ENCODE measurements at places on chromosomes 3 and 15.

- no peak for DNase-seq
Measured at GRCh38 chr3:128195369-128195768, 42.1 kb downstream of the EEFSEC start.

- DNase-seq, result no peak
Measured at GRCh38 chr15:69798481-69799250, 299.1 kb downstream of the TLE3 start.

- peak; percentile 95 for DNase-seq
Measured at GRCh38 chr15:92624401-92624991, 31.1 kb downstream of the FAM174B start.

GRCh38 chr3:55467099-55467498 is 20.0 kb downstream of the WNT5A start:
- DNase-seq, result no peak

DNA sequence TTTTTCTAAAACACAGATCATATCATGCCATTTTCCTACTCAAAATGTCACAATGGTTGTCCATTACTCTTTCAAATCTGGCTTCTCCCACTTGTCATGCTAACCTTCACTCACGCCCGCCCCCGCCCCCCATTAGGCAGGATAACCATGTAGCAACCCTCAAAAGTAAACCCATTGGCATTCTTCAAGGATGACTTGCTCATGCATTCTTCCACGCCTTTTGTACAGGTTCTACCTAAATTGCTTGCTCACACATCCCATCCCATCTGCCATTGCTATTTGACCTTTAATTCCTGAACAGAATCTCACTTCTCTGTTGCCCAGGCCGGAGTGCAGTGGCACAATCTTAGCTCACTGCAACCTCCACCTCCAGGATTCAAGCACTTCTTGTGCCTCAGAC is 389.3 kb downstream of the MCTP2 start:
- no peak for DNase-seq

DNA sequence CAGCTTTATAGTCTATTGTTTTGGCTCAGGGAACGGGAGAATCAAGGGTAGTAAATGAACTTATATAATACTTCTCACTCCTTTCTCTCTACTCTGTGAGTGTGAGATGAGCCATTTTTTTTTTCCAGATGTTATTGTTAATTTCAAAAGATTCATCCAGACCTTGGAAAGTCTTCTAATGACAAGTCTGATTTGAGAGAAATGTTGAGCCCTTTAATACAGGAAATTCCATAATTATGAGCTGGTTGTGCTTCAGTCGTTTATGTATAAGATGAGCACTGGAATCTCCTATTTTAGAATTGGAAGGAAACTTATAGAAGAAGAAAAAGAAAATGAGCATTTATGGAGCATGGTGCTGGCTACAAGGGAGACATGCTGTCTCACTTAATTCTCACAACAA is 92.0 kb downstream of the FBN1 start:
- no peak for DNase-seq

DNA sequence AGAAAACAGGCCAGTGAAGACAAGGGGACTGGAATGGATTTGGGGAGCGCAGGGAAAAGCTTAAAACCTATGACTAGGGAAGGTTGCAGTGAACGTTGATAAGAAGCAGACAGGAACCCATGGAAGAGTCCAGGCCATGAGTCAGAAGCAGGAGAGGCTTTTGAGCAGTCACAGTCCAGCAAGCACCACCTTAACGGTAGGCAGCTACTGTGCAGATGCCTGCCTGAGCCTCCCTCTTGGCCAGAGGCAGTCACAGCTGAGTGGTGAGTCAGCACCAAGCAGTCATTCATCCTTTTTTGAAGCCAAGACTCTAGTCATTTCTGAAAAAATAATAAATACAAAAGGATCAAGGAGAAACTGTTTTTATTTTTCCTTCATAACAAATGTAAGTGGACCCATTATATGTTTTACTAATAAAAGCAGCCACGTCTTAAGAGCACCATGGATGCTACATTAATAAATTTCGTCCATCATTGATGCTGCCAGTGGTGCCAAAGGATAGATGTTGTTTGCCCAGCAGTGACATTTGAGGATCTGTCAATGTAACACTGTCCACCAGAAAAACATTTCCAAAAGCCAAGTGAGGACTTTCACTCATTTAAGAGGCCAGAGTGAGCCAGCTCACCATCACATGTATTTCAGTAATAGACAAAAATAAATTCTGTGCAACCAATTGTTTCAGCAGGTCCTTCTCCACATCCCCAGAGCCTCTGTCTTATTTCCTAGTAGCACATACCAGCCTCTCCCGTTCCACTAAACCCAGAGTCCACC is 42.1 kb upstream of the ACTC1 start:
- DNase-seq, result no peak

DNA sequence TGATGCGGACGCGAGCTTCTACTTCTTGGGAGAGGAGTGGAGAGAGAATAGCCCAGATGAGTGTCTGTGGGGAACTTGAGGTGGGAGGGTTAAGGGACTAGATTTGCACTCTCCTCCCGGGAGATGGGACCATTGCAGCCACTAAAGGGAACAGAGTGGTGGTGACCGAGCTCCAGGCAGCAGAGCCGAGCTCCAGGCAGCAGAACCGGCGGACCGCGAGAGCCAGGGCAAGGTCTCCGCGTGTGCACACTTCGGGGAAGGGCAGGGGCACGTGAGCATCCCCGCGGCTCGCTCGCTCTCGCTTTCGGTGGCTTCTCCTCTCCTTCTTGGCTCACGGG is 1.1 kb downstream of the IGDCC3 start:
- no peak for DNase-seq

DNA sequence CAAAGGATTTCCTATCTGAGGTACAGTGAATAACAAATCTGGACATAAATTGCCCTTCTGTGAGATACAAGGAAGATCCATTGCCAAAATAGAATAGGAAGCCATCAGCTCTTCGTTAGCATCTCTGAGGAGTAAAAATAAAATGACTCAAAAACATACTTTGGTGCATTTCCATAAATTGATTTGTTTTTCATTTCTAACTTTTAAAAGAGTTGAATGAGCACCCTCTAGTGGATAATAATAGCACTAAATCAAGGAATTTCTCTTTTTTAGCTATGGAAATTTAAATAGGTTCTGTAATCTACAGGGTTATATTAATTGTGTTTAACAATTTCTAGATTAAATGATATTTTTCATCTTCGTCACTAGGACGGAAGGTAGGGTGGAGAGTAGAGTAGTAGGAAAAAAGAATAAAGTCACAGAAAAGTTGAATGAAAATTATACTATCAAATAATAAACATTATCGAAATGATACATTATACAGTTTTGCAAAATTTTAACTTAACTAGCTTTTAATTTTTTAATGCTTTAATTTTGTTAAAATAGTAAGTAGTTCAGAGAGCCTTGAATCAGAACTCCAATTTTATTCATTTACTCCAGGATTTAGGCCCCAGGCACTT is 6.4 kb downstream of the NSUN3 start:
- DNase-seq, result peak; percentile 20

GRCh38 chr3:29693863-29694262 is 413.0 kb downstream of the RBMS3 start:
- no peak for DNase-seq

DNA sequence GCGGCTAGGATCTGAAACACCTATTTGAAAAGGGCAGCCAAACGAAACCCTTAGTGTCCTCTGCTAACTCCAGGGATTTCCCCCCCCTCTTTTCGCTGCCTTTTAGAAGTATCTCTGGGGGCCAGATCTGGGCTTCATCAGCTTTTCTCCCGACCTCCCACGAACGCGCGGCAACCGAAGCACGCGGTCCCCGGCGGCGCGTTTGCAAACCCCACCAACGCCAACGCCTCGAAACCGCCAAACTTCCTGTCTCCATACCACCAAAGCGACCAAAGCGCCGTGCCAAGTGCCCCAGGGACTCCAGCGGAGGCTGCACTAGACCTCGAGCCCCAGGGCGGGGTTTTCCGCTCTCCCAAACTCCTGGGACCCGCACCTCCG is 155.8 kb upstream of the FRMD4B start:
- DNase-seq, result no peak

GRCh38 chr15:66786222-66786621 is 84.2 kb downstream of the SMAD6 start:
- no peak for DNase-seq

DNA sequence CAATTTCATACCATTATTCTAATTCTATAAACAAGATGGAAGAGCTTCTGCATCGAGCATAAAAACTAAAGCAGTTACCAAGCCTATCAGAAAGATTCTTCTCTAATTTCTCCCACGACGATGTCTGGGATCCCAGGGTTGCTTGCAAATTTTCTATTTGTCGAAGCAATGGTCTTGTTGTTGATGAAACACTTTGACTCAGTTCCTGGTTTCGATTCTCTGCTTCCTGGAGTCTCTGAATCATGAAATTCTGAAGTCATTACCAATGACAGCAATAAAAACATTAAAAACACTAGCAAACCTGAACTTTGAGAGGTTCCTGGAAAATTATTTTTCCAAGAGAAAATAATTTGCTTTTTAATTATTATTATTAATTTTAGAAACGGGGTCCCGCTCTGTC is 18.7 kb downstream of the TMF1 start:
- DNase-seq, result no peak

DNA sequence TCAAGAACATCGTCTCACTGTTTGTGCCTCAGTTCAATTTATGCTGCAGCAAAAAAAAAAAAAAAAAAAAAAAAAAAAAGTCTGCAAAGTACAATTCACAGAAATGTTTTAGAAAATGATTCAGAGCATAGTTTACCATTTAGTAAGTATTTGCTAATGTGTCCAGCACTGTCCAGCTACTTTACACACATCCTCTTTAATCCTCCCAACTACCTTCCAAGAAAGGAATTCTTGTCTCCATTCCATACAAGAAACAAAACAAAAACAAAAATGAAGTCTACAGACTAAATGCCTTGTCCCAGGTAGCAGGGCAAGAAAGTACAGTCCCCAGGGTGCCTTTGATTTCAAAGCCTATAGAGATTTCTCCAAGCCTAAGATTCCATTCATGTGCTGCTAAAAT is 38.9 kb upstream of the SNTN start:
- no peak for DNase-seq

- no peak for DNase-seq
Measured at GRCh38 chr15:39407116-39407515, 173.8 kb upstream of the THBS1 start.

DNA sequence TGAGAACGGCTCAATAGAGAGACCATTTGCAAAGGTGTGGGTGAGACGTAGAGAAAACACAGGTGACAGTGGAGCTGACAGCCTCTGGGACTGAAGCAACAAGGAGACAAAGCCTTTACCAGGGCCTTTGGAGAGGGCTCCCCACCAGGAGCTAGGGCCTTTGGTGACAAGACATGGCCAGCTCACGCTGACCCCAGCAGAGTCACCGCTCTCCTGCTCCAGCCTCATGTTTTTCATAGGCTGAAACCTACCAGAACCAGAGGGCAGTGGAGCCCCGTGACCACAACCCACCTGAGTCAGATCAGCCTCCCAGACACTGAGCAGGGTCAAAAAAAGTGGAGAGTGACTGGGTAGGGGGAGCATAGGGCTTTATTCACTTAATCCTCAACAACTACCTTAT is 214.7 kb downstream of the SHQ1 start:
- no peak for DNase-seq

DNA sequence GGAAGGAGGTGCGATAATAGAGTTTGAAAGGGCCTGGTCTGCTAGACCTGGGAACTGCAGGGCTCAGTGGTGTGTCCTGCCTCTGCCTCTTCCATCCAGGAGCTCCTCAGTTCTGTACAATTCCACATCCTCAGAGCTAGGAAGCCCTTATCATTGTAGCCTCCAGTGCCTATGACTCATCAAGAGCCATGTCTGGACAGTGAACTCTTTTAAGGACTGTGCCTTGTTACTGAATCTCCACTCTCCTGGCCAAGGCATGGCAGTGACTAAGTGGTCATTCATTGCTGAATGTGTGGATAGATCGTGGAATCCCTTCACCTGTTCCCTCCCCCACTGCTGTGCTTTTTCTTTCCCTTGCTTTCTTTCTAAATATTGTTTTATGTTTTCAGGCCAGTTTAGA is 2.9 kb downstream of the TIMP4 start:
- DNase-seq, result no peak

GRCh38 chr15:82040862-82041261 is 5.0 kb downstream of the MEX3B start:
- DNase-seq, result no peak

- DNase-seq, result peak; percentile 40
Measured at GRCh38 chr3:177361081-177361938, 164.0 kb upstream of the TBL1XR1 start.

DNA sequence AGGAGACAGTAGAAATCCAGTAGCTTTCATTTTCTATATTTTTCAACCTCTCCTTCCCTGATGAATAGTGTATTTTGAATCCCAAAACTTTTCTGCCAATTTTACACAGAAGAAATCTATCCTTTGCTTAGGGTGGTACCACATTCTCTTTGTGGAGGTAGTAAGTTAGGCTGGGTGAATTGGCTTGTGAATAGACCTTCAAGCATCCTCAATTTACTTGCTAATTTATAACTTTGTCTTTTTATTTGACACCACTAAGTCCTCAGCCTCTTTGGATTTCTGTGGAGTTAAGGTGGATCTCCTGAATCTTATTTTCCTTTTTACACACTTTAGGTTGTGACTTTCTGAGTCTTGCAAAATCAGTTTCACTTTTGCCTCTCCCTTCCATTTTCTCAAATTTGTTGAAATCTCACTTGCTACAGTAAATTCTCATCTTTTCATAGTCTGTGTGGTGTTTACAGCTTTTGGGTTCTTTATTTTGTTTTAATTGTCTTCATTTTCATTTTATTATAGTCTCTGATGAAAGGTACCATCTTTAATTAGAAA is 5.7 kb upstream of the PLSCR1 start:
- DNase-seq, result no peak

DNA sequence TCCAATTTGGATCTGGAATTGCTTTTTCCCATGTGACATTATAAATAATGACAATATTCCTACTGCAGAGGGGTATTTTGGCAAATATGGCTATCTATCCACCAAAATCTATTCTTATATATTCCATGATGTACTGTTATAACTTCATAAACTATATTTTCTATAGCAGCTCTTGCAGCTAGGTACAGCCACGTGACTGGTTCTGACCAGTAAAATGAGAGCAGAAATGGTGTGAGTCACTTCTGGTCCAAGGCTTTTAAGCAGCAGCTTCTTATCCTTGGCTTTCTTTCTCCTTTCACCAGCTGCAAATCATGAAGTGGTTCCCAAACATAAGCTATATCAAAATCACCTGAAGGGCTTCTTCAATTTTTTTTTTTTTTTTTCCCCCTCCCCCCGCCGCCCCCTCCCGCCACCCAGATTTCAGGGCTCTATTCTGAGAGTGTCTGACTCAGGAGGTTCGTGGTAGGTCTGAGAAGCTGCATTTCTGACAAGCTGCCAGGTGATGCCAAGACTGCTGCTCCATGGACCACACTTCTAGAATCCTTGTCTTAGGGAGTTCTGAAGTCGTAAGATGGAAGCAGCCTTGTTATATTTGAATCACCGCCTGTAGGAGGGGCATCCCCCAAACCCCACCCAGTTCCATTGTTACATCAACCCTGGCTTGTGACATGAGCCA is 357.5 kb downstream of the CHST2 start:
- DNase-seq, result no peak

DNA sequence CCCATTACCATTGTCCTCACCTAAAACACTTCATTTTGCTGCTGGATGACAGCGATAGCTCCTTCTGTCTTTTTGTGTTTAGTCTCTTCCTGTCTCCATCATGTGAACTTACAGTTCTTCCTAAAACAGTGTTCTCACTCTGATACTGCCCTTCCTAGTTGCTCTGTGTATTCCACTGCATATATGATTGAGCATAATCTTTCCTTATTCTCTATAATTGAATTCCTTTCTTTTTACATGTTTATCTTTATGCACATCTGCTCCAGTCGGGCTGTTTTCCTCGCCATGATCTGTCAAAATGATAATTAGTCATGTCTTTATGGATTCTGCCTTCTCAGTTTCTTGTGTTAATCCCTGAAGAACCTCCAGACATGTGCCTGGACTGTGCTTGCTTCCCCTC is 405.1 kb upstream of the SEMA6D start:
- no peak for DNase-seq

- DNase-seq, result no peak
Measured at GRCh38 chr3:123781571-123782275, 102.4 kb downstream of the MYLK start.

All from globus pallidus (tissue), 1 donor.